ENCODE measurements at places on chromosomes 3 and 15.

- no peak for DNase-seq
Measured at GRCh38 chr15:80596521-80596976, 98.6 kb upstream of the ABHD17C start.

DNA sequence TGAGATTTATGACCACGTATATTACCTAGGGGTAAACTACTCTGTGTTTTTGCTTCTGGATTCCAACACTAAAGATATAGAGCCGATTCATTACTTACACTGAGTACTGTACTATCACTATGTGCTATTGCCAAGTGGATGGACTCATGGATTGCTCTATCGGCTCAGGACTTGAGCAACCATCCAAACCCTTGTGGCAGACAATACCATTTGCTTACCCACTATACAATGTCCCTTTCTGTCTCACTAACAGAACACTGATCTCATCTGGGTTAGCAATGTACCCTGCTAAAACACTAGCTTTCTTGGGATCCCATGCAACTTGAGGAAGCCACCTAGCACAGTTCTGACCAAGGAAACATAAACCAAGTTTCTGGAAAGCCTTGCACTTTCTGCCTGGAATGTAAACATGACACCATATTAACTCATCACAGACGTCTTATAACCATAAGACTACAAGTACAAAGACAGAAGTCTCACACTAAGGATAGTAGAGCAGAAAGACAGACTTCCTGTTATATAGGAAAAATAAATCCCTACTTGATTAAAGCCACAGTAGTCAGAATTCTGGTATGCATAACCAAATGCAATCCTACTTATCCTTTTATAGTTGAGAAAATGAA lies 38.6 kb downstream of the HACD2 start:
- DNase-seq: no peak

DNA sequence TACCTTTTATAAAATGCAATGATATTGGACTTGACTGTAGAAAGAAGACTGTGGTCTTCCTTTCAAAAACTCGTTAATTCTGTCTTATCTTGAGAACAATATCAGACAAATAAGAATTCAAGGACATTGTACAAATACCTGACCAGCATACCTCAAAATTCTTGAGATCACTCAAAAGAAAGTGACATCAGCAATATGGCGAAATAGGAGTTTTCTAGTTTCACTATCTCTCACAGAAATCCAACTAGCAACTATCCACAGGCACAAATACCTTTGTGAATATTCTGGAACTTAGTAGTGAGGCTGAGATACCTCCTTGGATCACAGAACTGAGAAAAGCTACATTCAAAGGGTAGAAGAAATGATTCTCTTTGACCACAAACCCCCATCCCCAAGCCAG lies 419.7 kb downstream of the ZNF385D start:
- DNase-seq: no peak

DNA sequence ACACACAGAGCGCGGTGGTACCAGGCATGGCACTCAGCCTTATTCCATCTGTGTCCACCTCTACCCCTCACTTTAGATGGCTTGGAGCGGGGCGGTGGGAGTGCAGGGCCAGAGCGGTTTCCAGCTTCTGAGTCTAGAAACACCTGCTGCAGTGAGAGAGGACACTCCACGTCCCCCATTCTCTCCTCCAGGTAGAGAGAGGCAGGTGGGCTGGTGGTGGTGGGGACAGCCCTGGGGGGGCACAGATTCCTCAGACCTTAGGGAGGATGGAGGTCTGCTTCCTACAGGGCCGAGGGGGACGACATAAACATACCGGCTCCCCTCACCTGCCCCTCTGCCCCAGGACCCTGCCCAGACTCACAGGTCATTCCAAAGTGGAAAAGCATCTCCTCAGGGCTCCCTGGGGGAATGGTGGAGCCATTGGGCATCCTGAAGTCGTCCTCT lies 40.4 kb downstream of the MUC20 start:
- DNase-seq: no peak

DNA sequence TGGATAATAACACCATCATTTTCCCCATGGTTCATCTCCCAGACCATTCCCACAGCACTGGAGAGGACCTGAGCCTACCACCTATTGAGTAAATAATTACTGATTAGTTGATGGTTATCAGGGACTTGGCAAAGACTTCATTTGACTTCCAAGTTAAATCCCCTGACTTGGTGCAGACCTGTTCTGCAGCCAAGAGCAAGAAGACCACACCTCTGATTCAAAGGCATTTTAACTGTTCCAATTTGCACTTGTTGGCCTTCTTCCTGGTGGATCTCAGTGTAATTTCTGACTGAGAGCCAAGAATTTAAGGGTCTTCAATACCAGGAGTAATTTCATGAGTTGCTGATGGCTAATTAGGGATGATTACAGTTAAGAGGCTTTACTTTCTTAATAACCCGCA lies 24.0 kb downstream of the THSD4 start:
- DNase-seq: no peak

GRCh38 chr15:41583795-41584194 lies 24.8 kb downstream of the TYRO3 start:
- DNase-seq: no peak

DNA sequence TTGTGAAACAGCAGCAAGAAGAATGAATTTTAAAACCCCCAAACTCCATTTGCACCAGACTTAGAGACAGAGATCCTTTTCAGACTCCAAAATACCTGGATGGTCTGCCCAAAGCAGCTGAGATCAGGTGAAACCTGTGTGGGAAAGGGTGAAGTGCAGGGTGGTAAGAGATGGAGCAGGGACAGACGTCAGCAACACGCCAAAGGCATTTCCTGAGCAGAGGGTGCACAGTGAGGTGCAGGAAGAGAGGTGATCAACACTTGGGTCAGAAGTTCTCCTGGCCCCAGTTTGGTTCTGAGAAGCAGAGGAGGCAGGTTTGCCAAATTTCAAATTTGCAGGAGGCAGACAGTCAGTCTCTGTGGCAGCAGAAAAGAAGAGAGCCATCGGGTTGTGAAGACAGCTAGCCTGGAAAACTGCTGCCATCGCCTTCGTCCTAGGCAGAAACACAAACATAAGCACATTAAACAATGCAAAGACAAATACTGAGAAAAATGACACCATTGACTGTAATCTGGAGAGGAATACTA lies 9.8 kb downstream of the CCR4 start:
- DNase-seq: no peak

DNA sequence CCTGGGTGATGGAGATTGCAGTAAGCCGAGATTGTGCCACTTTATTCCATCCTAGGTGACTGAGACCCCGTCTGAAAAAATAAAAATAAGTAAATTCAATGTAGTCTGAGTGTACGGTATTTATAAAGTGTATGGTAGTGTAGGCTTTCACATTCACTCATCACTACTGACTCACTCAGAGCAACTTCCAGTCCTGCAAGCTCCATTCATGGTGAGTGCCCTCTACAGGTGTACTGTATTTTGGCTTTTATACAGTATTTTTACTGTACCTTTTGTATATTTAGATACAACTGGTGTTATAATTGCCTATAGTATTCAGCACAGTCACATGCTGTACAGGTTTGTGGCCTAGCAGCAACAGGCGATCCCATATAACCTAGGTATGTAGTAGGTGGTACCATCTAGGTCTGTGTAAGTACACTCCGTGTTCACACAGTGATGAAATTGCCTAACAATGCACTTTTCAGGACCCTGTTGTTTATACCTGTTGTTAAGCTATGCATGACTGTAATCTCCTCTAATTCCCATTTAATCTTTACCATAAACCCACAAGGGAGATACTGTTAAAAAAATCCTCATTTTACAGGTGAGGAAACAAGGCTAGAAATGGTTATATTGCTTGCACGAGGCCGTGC lies 19.3 kb downstream of the CACNA1D start:
- DNase-seq: no peak

- DNase-seq: no peak
Measured at GRCh38 chr3:194840661-194841514, 155.2 kb downstream of the FAM43A start.

- no peak for DNase-seq
Measured at GRCh38 chr3:78143000-78143399, 1103.1 kb downstream of the ROBO2 start.
